Head of caudate nucleus (tissue), 42 donors: ENCODE measurements at places on chromosomes 4 and X.

DNA sequence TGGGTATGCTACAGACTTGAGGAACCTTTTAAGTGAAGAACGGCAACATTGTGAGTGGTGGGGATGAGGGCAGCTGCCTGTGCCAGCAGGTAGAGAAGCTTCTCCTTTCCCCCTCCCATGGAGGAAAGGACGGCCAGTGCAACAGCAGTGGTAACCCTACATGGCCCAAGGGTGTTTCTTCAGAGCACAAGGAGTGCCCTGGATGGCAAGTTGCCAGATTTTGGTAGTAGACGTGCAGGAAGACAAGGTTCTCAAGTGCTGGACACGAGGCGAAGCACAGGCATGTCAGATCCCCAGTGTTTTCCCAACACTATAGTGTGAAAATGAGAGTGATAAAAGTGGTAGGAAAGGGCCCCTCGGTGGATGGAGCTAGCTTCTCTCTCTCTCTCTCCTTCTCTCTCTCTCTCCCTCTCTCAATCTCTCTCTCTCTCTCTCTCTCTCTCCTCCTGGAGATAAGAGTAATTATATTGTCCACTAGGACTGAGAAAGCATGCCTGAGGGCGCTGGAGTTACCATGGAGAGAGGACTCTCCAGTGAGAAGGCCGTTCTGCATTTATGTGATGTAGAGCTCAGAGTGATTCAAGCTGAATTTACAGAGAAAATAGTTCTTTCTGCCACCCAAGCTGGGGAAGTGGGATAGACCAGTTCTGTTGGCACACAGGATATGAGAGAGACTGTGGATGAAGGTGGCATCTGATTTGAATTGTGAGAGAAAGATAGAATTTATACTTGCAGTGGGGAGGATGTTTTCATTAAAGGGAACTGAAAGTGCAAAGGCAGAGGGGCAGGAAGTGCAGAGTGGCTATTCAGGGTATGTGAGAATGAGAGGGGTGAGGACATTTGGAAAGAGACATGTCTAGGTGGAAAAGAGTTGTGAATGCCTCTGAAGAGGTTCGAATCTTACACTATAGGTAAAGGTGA is 25.7 kb upstream of the TRPC3 start:
- no peak for DNase-seq

GRCh38 chrX:100830143-100830542 is 10.0 kb downstream of the CSTF2 start:
- no peak for DNase-seq

- no peak for DNase-seq
These were observed 17.5 kb downstream of the GATB start for GRCh38 chr4:151743128-151743854.

DNA sequence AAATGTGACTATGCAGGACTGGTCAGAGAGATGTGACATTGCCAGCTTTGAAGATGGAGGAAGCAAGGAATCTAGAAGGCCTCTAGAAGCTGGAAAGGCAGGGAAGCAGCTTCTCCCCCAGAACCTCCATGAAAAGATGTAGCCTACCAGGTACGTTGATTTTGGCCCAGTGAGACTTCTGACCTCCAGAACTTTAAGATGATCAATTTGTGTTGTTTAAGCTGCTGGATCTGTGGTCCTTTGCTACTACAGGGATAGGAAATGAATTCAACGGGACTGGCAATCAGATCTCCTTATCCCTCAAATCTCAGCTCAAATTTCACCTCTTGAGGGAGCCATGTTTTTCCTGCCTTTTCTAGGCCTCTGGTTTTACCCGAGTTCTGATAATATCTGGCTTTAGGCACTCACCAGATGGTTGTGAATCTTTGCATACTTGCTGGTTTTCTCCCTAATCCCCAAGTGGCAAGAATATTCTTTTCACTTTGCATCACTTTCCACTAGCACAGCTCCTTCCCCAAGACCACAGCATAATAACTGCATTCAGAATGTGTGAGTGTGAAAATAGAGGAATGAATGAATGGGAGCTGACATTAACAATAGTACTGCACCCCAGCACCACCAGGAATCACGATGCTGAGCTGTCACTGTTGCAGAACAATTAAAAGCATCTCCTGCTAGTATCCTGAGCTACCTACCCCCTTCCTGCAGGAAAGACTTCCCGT is 25.5 kb upstream of the TMSB4X start:
- no peak for DNase-seq

DNA sequence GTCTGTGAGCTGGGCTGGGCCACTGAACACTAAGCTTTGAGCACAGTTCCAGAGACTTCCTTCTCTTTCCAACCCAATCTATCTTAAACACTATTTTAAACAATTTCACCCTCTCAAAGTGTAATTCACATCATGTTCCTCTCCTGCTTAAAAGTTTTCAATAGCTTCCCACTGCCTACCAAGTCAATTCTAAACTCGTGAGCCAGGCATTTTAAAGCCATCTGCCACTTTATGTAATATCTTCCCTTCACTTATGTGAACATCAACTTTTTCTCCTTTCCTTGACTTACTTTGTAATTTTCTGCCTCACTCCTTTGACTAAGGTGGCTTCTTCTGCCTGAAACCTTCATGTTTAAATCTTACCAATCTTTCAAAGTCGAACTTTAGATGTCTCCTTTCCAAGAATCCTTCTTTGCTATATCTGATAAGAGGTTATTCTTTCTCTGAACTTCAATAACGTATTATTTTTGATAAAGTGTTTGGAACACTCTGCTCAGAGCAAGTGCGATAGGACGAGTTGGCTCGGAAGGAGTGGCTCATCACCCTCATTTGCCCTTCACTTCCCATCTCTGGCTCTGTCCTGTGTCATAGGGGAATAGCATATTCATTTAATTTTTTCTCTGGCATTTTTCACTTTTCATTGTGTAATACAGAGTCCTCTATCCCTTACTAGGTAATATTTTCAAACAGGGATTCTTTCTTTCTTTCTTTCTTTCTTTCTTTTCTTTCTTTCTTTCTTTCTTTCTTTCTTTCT is 13.0 kb upstream of the SPARCL1 start:
- DNase-seq = no peak

GRCh38 chrX:77953708-77954107 is 15.7 kb downstream of the PGAM4 start:
- DNase-seq = no peak

DNA sequence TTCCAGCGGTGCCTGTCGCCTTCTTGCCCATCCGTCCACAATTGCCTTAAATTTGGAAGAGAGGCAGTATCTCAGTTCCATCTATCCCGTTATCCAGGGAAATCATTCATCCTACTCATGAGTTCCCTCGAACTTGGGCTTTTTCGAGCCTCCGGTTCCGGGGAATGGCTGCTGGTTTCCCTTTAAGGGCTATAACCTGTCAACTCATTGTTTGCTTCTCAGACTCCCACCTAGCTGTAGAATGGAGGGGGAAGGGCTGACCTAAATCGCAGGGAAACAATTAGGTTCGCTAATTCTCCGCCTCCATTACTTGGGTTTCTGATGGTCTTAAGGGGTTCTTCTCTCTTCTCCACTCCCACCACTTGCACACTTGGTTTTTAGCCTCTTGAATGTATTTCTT is 1.2 kb downstream of the UCHL1 start:
- DNase-seq = no peak

- DNase-seq = no peak
These were observed 6.4 kb upstream of the FGFBP1 start for GRCh38 chr4:15944895-15945294.

- no peak for DNase-seq
These were observed 382.2 kb upstream of the IGFBP7 start for GRCh38 chr4:57492251-57492878.
